Stimulated activated CD8-positive, alpha-beta memory T cell treated with anti-CD3 and anti-CD28 coated beads, Interleukin-15, amount 100 ng/mL, for 48 hours (primary cell): ENCODE measurements at places on chromosomes 5 and 9.

- DNase-seq, result no peak
Observed at GRCh38 chr5:177146891-177147638, 13.5 kb downstream of the NSD1 start.

DNA sequence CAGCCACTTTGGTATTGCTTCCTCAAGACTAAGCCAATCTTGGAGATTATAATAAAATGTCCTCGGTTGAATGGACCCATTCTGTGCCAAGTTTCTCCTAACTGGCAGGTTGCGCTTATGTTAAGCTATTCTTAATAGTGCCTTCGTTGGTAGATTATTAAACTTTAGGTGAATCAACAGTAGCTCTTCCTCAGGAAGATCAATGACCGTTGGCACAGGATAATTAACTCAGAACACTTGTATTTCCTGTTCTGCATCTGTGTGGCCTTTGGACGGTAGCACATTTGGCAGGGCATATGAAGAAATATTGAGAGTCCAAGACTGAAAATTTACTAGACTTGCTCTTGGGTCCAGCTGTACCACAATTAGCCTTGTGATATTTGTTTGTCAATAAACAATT, 402.9 kb downstream of the MLLT3 start:
- DNase-seq, result no peak

- no peak for DNase-seq
Observed at GRCh38 chr5:149422366-149423048, 43.4 kb upstream of the IL17B start.

GRCh38 chr9:100561256-100561655, 16.6 kb upstream of the CAVIN4 start:
- no peak for DNase-seq

DNA sequence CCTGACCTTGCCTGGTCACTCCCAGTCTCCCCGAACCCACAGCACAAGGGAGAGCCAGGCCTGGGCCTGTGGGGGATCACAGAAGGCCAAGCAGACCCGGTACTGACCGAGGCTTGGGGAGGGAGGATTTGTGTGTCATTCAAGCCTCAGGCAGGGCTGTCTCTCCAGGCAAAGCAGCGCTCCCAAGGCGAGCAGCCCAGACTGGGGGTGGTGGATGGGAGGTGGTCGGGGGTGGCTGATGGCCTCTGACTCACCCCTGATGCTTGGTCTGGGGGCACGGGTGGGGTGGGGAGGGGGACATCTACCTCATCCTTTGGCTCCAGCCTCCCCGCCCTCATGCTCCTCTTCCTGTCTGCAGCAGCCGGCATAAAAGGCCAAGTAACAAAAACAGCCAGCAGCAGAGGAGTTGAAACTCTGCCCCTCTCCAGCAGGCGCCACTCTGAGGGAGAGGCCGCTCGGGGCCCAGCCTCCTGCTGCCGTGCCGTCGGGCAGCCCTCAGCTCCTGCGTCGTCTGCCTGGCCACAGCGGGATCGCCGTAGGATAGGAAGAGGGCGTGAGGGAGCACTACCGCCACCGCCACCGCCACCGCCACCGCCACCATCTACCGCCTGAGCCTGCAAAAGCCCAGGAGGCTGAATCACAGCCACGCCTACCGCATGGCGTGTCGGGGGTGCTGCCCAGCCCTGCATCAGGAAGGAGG, 166.0 kb downstream of the OLFM1 start:
- no peak for DNase-seq

GRCh38 chr9:3863111-3863528, 337.3 kb upstream of the RFX3 start:
- no peak for DNase-seq

GRCh38 chr5:107893642-107894041, 222.9 kb upstream of the EFNA5 start:
- no peak for DNase-seq
